ENCODE measurements at places on chromosomes 7 and 10.

- no peak for DNase-seq
These were observed 196.6 kb upstream of the TMEM196 start for GRCh38 chr7:19969859-19970493.

DNA sequence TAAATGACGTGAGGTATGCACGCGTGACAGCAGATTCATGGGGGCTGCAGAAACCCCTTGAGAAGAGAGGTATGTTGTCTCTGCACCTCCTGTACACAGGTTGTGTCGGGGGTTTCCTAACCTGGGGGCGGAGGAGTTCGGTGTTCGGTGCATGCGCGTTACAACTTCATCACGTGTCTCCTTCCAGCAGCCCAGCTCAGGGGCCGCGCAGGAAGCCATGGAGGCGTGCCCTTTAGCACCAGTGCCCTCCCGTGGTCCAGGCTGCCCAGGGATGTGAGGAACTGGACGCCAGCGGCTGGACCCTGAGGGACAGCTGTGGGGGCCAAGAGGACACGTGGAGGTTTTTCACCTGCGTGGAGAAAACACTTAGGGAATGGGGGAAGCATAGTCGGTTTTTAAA is 186.4 kb downstream of the EBF3 start:
- DNase-seq, result no peak

GRCh38 chr10:127370601-127371000 is 174.2 kb upstream of the INSYN2A start:
- DNase-seq, result no peak

- DNase-seq, result no peak
These were observed 80.4 kb downstream of the CLEC2L start for GRCh38 chr7:139603896-139604295.

DNA sequence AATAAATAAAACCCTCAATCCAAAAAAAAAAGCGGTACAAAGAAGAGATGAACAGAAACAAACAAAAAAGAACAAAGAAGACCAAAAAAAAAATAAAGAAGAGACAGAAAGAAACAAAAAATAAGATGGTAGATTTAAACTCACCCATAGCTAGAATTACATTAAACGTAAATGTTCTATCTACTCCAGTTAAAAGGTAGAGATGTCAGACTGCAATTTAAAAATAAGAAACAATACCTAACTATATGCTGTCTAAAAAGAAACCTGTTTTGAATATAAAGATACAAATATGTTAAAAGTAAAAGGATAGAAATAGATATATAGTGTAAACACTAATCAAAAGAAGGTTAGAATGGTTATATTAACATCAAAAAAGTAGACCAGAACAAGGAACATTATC is 31.7 kb upstream of the ANAPC16 start:
- no peak for DNase-seq

DNA sequence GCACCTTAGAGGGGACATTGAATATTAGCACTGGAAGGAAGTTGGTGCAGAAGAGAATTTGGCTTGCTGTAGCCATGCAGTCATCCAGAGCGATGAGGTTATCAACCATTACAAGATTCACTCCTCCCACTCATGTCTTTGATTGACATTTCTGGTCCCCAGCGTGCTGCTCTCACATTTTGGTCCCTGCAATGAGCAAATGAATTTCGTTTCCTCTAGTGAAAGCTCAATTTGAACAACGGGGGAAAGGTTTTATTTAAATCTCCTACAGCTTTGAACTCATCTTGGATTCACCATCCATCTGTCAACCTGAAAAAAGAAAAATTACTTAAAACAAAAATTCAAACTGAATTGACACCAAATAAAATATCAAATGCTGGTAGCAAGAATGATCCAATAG is 975.2 kb downstream of the NRG3 start:
- no peak for DNase-seq

DNA sequence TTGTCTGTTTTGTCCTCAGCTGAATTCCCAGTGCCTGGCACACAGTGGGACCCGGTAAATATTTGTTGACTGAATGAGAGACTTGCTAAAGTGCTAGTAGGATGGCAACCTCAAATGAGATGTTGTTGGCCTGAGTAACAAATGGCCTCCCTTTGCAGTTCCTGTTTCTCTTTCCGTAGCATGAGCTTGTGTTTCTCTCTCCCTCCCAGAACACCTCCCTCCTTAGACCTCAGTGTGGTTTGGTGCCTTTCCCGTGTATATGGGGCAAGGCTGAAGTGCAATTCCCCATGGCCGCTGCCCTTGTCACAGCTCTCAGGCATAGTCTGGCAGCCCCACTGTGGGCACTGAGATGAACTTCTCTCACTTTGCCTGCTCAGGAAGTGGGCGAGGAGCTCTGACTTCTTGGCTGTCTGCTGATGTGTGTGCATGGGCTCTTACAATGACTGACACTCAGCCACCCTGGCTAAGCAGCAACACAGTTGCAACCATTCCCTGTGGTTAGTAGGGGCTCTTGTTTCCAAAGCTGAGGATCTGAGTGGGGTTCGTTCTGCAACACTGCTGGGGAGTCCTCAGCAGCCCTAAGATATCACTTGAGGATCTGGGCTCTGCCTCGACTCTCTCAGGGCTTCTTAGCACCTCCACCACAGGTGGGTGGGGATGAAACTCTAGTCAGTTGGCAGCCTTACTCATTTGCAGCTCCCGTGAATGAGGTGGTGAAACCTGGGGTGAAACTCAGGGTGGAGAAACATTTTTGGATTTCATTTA is 136.1 kb downstream of the ICA1 start:
- peak; percentile 76 for DNase-seq

DNA sequence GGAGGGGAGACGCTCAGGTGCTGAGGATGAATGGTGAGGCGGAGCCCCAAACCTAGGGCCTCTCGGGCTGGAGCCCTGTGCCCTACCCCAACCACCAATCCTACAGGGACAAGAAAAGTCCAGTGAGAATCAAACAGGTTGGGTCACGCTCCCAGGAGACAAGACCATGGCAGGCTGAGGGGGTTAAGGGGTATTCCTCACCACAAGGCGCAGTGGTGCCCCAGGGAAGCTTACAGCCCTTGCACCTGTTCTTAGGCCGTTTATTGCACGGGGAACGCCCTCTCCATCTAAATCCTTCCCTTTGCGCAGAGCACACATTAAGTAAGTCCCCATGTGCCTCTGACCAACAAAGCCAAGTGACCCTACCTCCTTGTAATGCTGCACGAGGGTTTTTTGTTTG is 3.5 kb downstream of the FZD9 start:
- no peak for DNase-seq

DNA sequence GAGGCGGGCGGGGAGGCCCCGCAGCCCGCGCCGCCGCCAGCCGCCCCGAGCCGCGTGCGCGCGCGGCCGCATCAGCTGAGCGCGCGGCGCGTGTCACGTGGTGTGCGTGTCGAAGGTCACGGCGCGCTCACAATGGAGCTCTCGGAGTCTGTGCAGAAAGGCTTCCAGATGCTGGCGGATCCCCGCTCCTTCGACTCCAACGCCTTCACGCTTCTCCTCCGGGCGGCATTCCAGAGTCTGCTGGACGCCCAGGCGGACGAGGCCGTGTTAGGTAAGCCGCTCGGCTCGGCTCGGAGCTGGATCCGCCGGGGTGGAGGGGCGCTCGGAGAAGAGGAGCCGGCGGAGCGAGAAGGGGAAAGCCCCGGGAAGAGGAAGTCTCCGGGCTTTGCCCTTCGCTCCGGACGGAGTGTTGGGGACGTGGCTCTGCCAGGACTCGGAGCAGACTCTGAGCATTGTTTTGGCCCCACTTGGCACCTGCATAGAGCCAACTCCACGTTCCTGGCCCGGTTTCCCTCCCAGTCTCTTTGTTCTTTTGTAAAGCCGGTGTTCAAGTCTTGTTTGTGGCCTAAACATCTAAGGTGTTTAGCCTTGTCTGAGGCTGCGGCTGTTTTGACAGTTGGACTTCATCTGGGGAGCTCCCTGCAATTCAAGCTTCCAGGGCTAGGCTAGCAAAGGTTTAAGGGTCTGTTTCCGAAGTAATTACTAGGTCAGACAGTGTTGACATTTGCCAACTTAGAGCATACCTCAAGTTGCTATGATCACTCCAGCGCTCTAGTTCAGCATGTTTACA is at the start of gene COMMD3:
Gene COMMD3, plus strand, starts transcription at position 103 of the 790 bp plus-strand sequence. Its CDS starts 30 bp downstream, at position 133.
- DNase-seq, result peak; percentile 79

- no peak for DNase-seq
These were observed 36.5 kb downstream of the PTPRE start for GRCh38 chr10:127943336-127943910.

GRCh38 chr10:100826983-100827818 is 81.8 kb downstream of the PAX2 start:
- peak; percentile 18 for DNase-seq

Measured in activated naive CD4-positive, alpha-beta T cell treated with anti-CD3 and anti-CD28 coated beads, Interleukin-2, amount 50 U/mL, for 16 hours (primary cell).